ENCODE measurements at places on chromosomes 3 and 15. TPM values are rescaled to one million over a fixed set of nuclear protein-coding genes. Genes with fewer than 3 reads are reported as not detected.

MCF2L2 gene
- total RNA-seq: 2.3 TPM

ECT2 gene
- total RNA-seq: 128 TPM

PSTPIP1 gene
- total RNA-seq: not detected

XCR1 gene
- 0.18 TPM for total RNA-seq

ERICH6 gene
- not detected for total RNA-seq

DNA sequence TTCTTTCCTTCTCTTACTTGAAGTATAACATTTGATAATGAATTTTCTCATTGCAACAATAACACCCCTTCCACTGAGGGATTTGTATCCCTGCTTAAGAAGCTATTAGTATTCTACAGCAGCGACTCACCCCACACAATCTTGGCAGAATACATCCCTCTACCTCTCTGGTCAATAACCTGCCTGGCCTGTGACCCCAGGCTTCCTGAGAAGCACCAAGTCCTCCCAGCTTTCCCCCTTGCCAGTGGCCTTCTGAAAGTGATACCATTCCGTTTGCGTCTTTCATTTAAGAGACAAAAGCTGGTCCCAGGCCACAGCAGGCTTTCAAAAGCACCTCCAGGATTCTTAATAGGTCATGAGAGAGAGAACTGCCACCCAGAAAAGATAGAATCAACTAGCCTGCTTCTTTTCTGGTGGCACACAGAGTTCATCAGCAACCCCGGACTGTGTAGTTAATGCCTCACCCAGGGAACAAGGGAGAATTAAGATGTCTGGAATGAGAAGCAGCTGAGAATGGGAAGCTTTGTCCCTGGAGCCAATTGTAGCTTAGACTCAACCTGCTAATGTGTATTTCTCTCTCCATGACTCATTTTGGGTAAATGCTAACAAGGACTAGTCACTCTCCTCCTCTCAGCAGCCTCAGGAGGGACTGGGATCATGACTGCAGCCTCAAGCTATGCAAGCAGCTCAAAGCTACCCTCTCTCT lies 101.0 kb upstream of the CPNE4 start:
- peak overlapping the region; percentile 100 for H3K27ac ChIP-seq
- H3K4me1 ChIP-seq: peaks cover 50% of the 10 kb centered on the region
- H3K27me3 ChIP-seq: no peaks in the 10 kb centered on the region
- 0 out of 2 replicates have a peak, but pooled peaks cover 6% of the 10 kb centered on the region for H3K36me3 ChIP-seq
- peak overlapping the region; percentile 52 for H3K4me3 ChIP-seq
- peak; percentile 97 for DNase-seq

DNA sequence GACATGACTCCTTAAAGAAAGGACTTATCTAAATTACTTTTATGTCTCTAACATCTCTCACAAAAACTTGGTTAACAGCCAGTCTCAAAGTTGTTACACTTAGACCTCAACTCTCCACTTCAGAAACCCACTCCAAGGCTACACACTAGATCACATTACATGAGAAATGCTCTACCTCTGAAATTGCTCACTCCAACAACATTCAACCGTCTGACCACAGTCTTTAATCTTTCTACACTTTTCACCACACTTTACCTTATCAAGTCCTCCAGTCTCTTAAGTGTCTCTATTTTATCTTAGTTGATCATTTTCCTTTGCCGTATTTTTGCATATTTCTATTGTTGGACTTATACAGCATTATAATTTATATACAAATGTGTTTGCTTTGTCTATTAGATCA lies 5.8 kb downstream of the SLC12A6 start:
- no peak for DNase-seq
- no peak overlapping the region for H3K27ac ChIP-seq
- no peaks in the 10 kb centered on the region for H3K36me3 ChIP-seq
- no peak overlapping the region for H3K4me3 ChIP-seq

DNA sequence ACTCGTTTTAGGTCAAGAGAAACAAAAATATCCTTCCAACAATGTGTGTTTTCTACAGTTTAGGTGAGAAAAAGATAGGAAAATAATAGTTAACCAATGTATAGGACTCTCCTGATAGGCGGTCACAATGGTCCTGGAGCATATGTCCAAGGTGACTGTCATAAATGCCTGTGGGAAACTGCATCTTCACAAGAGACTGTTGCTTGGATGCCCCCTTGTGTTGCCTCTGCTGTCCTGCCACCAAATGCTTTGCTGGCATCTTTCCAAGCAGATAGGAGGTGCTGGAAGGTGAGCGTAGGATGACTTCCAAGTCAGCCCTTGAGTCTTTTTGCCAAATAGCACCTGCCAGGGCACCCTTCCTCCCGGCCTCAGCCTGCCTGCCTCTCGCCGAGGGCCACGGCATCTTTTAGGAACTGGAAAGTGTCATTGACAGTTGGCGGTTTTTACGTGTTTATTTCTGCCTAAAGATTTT lies 24.1 kb upstream of the SACM1L start:
- DNase-seq: no peak
- H3K36me3 ChIP-seq: 0 out of 2 replicates have a peak, but pooled peaks cover 10% of the 10 kb centered on the region
- H3K4me1 ChIP-seq: peaks cover 14% of the 10 kb centered on the region
- no peak overlapping the region for H3K4me3 ChIP-seq
- no peak overlapping the region for H3K27ac ChIP-seq

- no peak overlapping the region for H3K27ac ChIP-seq
- H3K4me3 ChIP-seq: no peak overlapping the region
- H3K36me3 ChIP-seq: no peaks in the 10 kb centered on the region
- no peaks in the 10 kb centered on the region for H3K27me3 ChIP-seq
Measured at GRCh38 chr3:152156880-152157279, 111.8 kb upstream of the MBNL1 start.

GRCh38 chr3:135649361-135649760 lies 316.2 kb upstream of the PPP2R3A start:
- DNase-seq: no peak
- no peaks in the 10 kb centered on the region for H3K4me1 ChIP-seq
- H3K27me3 ChIP-seq: no peaks in the 10 kb centered on the region

DNA sequence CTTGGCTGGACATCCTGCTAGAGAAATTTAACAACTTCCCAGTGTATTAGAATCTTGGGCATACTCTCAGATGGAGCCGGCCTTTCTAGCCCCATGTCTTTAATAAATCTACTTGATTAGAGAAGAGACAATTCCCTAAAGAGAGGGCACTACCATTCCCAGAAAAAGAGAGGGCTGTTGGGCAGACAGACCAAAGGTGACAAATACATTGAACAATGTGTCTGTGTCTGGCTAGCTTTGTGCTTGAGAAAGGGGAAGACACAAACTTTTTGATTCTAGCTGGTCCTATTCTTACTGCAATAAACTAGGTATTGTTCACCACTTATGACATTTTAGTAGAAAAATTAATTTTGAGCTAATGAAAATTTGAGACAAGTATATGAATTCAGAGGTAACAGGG lies 57.7 kb downstream of the DUT start:
- DNase-seq: no peak
- no peaks in the 10 kb centered on the region for H3K36me3 ChIP-seq
- no peak overlapping the region for H3K4me3 ChIP-seq
- peaks cover 13% of the 10 kb centered on the region for H3K4me1 ChIP-seq

DNA sequence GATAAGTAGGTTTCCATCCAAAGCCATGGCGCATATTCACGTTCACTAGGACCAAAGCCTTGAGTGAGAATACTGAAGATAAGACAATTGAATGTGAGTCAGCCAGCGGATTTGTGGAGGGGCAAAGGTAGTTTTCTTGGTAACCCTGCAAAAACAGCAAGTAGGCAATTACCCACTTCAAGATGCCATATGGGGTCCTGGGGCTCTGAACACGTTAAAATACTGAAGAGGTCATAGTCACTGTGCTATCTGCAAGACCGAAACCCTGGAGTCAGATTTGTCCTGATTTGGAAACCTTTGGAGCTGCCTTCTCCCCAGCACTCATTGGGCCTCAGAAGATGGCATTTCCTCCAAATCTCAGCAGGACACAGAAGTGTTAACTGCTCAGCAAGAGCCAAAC lies 646.9 kb upstream of the LMCD1 start:
- H3K4me1 ChIP-seq: no peaks in the 10 kb centered on the region
- H3K4me3 ChIP-seq: no peak overlapping the region
- H3K27me3 ChIP-seq: no peaks in the 10 kb centered on the region
- H3K36me3 ChIP-seq: no peaks in the 10 kb centered on the region
- H3K27ac ChIP-seq: no peak overlapping the region
- no peak for DNase-seq

- H3K4me3 ChIP-seq: no peak overlapping the region
- H3K36me3 ChIP-seq: no peaks in the 10 kb centered on the region
Measured at GRCh38 chr15:36798366-36798765, 218.9 kb downstream of the CDIN1 start.

DNA sequence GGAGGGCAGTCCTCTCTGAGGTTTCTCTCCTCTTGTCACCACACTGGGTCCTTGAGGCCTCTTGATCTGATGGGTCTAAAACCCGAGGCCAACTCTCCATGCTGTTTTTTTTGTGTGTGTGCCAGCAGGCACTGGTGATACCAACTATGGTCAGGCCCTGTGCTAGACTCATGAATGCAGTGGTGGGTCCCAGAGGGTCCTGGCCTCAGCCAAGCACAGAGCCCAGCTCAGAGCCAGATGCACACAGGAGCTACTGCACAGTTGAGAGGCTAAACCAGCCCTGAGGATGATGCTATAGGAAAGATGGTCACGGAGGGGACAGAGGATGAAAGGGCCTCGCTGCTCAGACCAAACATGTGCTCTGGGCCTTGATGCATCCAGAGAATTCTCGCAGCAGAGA lies 33.5 kb downstream of the RAB6B start:
- H3K4me1 ChIP-seq: no peaks in the 10 kb centered on the region
- H3K36me3 ChIP-seq: no peaks in the 10 kb centered on the region
- peaks cover 31% of the 10 kb centered on the region for H3K27me3 ChIP-seq

DNA sequence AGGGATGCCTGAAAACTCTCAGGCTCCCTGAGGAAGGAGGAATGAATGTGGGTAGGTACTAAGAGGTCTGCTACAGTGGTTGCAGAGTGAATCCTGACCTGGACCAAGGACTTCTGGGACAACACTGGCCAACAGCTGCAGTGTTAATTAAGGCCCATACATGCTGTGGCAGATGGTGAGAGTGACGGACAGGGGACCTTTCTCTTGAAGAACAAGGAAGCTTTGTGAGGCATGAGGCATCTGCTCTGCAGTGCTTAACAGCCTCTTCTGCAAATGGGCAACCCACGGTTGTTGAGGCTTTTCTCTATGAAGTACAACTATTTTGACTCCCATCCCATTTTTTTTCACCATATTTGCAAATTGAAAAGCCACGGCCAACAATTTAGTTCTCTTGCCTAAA lies 26.6 kb upstream of the ACAN start:
- no peaks in the 10 kb centered on the region for H3K4me1 ChIP-seq
- H3K36me3 ChIP-seq: no peaks in the 10 kb centered on the region
- H3K4me3 ChIP-seq: no peak overlapping the region

DNA sequence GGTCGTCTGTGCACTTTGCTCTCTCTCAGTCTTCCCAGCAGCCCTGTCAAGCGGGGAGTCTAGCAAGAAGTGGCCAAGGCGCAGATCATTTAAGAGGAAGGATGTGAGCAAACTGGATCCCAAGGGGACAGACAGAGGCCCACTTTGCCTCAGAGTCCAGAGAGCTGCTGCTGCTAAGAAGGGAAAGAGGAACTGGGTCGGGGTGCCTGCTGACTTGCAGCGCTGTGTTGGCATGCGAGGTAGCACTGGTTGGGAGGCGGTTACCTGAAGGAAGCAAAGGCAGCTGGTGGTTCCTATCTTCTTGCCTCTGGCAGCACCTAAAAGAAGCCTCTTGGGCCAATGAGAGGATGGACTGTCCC lies 28.1 kb downstream of the SMAD3 start:
- no peak overlapping the region for H3K27ac ChIP-seq
- H3K4me3 ChIP-seq: no peak overlapping the region
- peaks cover 33% of the 10 kb centered on the region for H3K36me3 ChIP-seq
- no peak for DNase-seq

GRCh38 chr15:62569460-62570404 lies 404.6 kb upstream of the C2CD4B start:
- no peaks in the 10 kb centered on the region for H3K36me3 ChIP-seq
- no peaks in the 10 kb centered on the region for H3K27me3 ChIP-seq
- DNase-seq: peak; percentile 61
- H3K27ac ChIP-seq: no peak overlapping the region
- no peak overlapping the region for H3K4me3 ChIP-seq

DNA sequence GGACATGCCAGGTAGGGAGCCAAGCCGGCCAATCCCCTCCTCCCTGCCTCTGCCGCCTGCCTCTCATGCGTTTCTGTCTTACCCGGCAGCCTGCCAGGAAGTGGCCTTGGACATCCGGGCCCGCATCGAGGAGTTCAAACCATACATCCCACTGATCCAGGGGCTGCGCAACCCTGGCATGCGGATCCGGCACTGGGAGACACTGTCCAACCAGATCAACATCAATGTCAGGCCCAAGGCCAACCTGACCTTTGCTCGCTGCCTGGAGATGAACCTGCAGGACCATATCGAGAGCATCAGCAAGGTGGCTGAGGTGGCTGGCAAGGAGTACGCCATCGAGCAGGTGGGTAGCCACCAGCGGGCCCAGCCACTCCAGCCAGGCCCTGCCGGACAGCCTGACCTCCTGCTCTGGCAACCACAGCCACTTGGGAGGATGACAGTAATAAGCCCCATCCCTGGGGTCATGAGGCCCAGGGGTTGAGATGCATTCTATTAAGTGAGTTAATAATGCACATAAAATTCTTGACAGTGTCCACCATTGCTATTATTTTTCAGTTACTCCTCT lies 37.3 kb downstream of the DNAH1 start:
- H3K4me1 ChIP-seq: no peaks in the 10 kb centered on the region
- no peak for DNase-seq
- no peak overlapping the region for H3K4me3 ChIP-seq
- H3K36me3 ChIP-seq: no peaks in the 10 kb centered on the region
- H3K27me3 ChIP-seq: no peaks in the 10 kb centered on the region
- H3K27ac ChIP-seq: no peak overlapping the region

DNA sequence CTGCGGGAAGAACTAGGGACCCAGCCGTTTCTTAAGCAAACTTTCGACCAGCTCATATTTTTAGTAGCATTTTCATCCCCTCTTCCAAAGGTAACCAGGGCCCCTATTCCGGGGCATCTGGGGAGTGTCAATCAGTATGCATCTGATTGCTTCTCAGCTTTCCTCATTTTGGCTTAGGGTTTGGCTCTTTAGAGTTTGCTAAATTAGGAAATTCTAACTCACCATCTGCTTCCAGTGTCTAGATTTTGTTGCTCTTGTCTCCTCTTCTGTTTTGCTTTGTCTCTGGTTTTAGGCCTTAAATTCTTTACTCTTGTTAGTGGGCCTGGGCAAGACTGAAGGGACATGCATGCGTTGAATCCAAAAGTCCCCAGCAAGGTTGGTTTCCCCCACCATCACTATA lies 9.6 kb upstream of the ABTB1 start:
- H3K27me3 ChIP-seq: no peaks in the 10 kb centered on the region
- DNase-seq: no peak
- H3K4me3 ChIP-seq: no peak overlapping the region
- no peaks in the 10 kb centered on the region for H3K36me3 ChIP-seq

DNA sequence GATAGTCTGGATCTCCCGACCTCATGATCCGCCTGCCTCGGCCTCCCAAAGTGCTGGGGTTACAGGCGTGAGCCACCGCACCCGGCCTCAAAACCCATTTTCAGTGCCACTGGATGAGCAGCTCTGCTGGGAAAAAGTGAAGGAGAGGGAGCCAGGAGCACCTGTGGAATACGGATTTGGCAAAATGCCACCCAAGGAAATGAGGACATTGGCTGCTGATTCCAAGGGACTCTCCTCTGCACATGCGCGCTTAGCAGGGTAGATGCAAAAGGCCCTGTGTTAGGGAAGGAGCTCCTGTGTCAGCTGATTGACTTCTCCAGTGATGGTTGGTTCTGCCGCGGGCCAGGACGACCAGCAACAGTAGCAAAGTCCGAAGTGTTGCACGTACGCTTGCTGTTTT lies 43.4 kb upstream of the IGF1R start:
- no peak for DNase-seq
- H3K4me3 ChIP-seq: no peak overlapping the region
- H3K36me3 ChIP-seq: no peaks in the 10 kb centered on the region
- H3K27ac ChIP-seq: no peak overlapping the region

Measured in PC-9 (cell line).